ENCODE measurements at places on chromosomes 1 and 21.

DNA sequence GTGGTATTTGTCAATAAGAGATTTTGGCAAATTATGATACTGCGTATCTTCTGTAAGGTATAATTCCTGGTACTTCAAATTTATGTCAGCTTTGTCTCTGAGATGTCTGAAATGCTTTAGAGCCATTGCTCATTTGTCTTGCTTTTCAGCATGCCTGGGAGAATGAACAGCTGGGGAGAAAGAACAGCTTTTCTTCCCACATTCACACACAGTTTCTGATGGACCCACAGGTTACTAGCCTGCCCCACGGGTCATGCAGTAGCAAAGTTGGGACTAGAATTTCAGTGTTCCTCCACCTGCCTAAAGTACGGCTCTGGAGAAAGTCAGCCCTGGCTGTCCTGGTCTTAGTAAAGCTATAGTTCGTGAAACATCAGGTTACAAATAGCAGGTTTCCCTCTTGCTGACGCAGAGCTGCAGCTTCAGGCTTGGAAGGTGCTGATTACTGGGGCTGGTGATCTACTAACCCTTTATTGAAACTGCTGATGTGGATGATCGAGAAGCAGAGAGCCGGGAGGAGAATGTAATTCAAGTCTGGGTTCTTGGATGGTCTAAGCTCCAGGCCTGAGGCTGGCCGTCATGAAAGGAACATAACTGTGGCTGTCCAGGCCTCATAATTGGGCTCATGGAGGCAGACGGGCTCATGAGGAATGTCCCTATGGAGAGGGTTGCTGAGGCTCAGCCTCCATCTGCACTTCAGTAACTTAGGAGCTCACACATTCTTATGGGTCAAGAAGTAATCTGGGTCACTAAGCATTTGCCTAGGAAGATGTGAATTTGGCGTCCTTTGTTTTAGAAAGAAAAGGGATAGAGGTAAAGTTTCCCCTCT lies 12.4 kb downstream of the GALNT2 start:
- DNase-seq: no peak

- peak; percentile 8 for DNase-seq
Measured at GRCh38 chr1:10693497-10694273, 102.8 kb downstream of the CASZ1 start.

DNA sequence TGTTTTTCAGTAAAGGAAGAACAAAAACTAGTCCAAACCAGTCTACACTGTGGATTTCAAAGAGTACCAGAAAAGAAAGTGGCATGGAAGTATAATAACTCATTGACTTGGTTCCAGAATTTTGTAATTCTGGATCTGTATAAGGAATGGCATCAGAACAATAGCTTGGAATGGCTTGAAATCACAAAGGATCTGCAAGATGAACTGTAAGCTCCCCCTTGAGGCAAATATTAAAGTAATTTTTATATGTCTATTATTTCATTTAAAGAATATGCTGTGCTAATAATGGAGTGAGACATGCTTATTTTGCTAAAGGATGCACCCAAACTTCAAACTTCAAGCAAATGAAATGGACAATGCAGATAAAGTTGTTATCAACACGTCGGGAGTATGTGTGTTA lies 21.3 kb downstream of the CHODL start:
- no peak for DNase-seq

GRCh38 chr1:43879414-43879813 lies 54.2 kb upstream of the ARTN start:
- DNase-seq: no peak

GRCh38 chr21:23475281-23476219 lies 2131.7 kb downstream of the MRPL39 start:
- DNase-seq: no peak

GRCh38 chr1:153790966-153791647 lies 15.9 kb downstream of the SLC27A3 start:
- DNase-seq: no peak

GRCh38 chr1:86064899-86065298 lies 91.7 kb downstream of the COL24A1 start:
- DNase-seq: no peak

GRCh38 chr1:115771847-115772457 lies 3.4 kb upstream of the CASQ2 start:
- DNase-seq: no peak

GRCh38 chr1:153032677-153033308 lies 1.8 kb downstream of the SPRR1B start:
- DNase-seq: no peak

- DNase-seq: no peak
Measured at GRCh38 chr1:225654277-225654597, 1.3 kb upstream of the ENAH start.

DNA sequence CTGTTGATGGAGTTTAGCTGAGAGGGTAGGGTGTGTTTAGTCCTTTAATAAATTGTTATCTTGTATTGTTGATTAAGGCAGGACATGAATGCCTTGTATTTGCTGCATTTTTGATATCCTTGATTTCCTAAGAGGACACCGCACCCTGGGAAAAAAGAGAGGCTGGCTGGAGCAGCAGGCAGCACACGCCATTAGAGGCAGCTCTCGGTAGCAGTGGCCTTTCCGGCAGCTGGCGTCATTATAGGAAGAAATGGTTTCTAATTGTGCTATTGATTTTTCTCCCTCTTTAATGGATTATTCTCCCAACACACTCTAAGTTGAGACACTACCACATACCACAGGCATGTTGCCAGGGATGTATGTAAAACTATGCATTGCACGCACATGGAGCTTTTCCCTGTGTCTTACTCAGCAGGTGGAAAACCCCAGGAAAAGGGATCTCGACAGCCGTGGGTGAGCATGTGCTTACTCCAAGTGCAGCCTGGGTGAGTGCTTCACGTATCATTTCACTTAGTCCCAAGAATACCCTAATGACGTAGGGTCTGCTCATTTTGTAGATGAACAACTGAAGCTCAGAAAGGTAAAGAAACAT lies 440.4 kb upstream of the RUNX1 start:
- DNase-seq: no peak
